Thoracic aorta (tissue), 2 donors: ENCODE measurements at places on chromosomes 2 and 18. TPM values are rescaled to one million over a fixed set of nuclear protein-coding genes. Genes with fewer than 3 reads are reported as not detected.

Gene KYNU
- total RNA-seq: 14.3 TPM

Gene NAB1
- 51.0 TPM for total RNA-seq

Gene IAH1
- total RNA-seq: 53.6 TPM

Gene FOXI3
- not detected for total RNA-seq

Gene ALPP
- not detected for total RNA-seq

Gene COLEC12
- total RNA-seq: 21.3 TPM

Gene TDRD15
- total RNA-seq: 0.14 TPM

Gene PAX3
- total RNA-seq: not detected
